ENCODE measurements at places on chromosomes 3 and 15. TPM values are rescaled to one million over a fixed set of nuclear protein-coding genes. Genes with fewer than 3 reads are reported as not detected.
A peak's percentile ranks its signal among the peaks of the same experiment; 100 is the strongest.

- no peak overlapping the region for H3K27ac ChIP-seq
- no peaks in the 10 kb centered on the region for H3K36me3 ChIP-seq
- H3K4me3 ChIP-seq: no peak overlapping the region
- no peaks in the 10 kb centered on the region for H3K27me3 ChIP-seq
- DNase-seq: no peak
Measured at GRCh38 chr3:177563792-177564191, 366.5 kb upstream of the TBL1XR1 start.

GRCh38 chr3:147377412-147378367 lies 28.7 kb downstream of the ZIC4 start:
- no peak for DNase-seq
- H3K27me3 ChIP-seq: no peaks in the 10 kb centered on the region
- H3K27ac ChIP-seq: no peak overlapping the region
- no peak overlapping the region for H3K4me3 ChIP-seq

DNA sequence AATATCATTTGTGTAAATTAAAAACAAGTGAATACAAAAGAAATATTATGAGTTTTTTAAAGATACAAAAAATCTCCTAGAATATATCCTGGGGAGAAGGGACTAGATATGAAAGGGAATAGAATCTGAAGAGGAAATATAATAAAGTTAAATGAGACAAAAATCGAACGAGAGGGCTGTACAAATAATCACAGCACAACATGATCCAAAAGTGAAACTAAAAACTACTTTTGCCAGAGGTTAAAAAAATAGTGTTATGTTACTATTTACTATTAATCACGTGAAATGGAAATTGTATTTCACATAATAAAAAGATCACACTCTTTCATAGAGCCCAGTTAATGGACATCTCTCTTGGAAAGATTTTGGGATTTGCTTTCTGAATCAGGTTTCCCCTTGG lies 28.6 kb downstream of the CGGBP1 start:
- no peak for DNase-seq
- no peaks in the 10 kb centered on the region for H3K36me3 ChIP-seq
- no peak overlapping the region for H3K27ac ChIP-seq
- peaks cover 4% of the 10 kb centered on the region for H3K4me1 ChIP-seq

GRCh38 chr3:79167651-79168416 lies 600.0 kb downstream of the ROBO1 start:
- no peak overlapping the region for H3K27ac ChIP-seq
- no peaks in the 10 kb centered on the region for H3K27me3 ChIP-seq
- H3K4me3 ChIP-seq: no peak overlapping the region

- DNase-seq: no peak
- H3K4me3 ChIP-seq: no peak overlapping the region
- H3K4me1 ChIP-seq: no peaks in the 10 kb centered on the region
Measured at GRCh38 chr3:9899289-9899791, 3.3 kb upstream of the IL17RE start.

DNA sequence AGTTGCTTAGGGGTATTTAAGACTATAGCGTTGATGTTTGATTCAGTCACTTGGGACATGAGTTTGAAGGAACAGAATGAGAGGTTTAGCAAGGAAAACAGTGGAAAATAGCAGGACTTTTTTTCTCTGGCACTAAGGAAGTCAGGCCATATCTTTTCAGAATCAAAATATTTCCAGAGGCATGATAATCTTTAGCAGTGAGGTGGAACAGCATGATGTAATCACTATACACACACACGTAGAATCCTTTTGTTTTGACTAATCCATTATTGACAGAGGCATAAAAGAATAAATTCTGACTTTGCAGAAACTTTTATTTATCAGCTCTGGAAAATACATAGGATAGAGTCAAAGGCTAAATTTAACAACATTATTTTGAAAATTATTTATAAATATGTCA lies 174.1 kb downstream of the ZPLD1 start:
- H3K4me1 ChIP-seq: no peaks in the 10 kb centered on the region
- DNase-seq: no peak
- no peak overlapping the region for H3K4me3 ChIP-seq
- H3K27me3 ChIP-seq: no peaks in the 10 kb centered on the region

DNA sequence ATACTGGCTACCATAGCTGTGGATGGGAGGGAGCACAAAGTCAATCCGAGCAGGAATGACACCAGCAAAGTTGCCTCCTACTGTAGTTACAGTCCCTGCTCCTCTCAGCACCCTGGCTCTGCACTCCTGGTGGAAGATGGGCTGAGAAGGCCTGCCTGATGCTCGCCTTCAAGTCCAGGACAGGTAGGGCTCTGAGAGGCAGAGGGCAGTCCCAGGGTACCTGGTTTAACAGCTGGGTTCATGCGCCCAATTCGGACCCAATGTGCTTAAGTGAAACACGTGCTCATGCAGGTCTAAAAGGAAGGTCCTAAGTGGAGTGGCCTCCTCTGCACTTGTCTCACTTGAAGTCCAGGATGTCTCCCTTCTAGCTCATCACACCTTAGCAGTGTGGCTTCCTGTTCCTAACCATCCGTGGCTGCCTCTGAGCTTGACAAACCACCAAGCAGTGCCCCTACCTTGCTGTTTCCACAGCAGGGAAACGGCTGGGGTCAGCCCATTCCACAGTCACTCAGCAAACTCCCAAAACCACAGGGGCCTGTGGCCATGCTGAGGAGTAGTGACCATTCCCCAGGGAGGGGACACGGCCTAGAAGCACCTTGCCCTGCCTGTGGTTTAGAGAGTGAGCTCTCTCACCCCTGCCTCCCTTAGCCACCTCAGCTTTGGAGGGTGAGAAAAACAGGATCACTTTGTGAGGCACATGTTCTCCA lies 3.9 kb upstream of the MUSTN1 start:
- no peak overlapping the region for H3K4me3 ChIP-seq
- H3K4me1 ChIP-seq: no peaks in the 10 kb centered on the region
- H3K36me3 ChIP-seq: no peaks in the 10 kb centered on the region
- no peak overlapping the region for H3K27ac ChIP-seq

GRCh38 chr3:157160658-157161424 lies 894 bp upstream of the CCNL1 start:
- peaks cover 23% of the 10 kb centered on the region for H3K4me1 ChIP-seq
- H3K27ac ChIP-seq: peak overlapping the region; percentile 96
- H3K4me3 ChIP-seq: peak overlapping the region; percentile 93
- no peaks in the 10 kb centered on the region for H3K36me3 ChIP-seq

DNA sequence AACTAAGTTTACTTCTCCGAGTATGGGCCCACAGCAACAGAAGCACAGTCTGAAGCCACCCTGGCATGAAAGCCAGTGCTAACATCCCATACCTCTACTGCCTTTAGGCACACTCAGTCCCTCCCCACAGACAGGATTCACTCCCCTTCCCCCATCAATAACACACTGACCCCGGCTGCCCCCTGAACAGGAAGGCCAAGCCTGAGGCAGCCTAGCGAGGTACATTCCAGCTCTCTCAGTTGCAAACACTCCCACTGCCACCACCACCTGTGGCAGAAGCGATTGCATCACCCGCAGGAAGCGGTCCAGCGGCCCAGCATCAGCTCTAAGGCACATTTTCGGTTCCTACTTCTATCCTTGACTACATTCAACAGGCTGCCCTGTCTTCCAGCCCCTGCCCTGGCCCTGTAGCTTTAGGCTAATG lies 7.0 kb upstream of the BMF start:
- H3K4me3 ChIP-seq: no peak overlapping the region
- H3K36me3 ChIP-seq: no peaks in the 10 kb centered on the region
- DNase-seq: no peak
- no peak overlapping the region for H3K27ac ChIP-seq

- no peaks in the 10 kb centered on the region for H3K4me1 ChIP-seq
- H3K27me3 ChIP-seq: no peaks in the 10 kb centered on the region
- DNase-seq: no peak
Measured at GRCh38 chr3:41888368-41889076, 73.4 kb downstream of the ULK4 start.

SOX14 gene
- 0.14 TPM for total RNA-seq

GRCh38 chr3:130820976-130821375 lies 72.9 kb upstream of the ATP2C1 start:
- DNase-seq: no peak
- no peaks in the 10 kb centered on the region for H3K27me3 ChIP-seq
- no peak overlapping the region for H3K27ac ChIP-seq
- no peak overlapping the region for H3K4me3 ChIP-seq
- no peaks in the 10 kb centered on the region for H3K36me3 ChIP-seq

DNA sequence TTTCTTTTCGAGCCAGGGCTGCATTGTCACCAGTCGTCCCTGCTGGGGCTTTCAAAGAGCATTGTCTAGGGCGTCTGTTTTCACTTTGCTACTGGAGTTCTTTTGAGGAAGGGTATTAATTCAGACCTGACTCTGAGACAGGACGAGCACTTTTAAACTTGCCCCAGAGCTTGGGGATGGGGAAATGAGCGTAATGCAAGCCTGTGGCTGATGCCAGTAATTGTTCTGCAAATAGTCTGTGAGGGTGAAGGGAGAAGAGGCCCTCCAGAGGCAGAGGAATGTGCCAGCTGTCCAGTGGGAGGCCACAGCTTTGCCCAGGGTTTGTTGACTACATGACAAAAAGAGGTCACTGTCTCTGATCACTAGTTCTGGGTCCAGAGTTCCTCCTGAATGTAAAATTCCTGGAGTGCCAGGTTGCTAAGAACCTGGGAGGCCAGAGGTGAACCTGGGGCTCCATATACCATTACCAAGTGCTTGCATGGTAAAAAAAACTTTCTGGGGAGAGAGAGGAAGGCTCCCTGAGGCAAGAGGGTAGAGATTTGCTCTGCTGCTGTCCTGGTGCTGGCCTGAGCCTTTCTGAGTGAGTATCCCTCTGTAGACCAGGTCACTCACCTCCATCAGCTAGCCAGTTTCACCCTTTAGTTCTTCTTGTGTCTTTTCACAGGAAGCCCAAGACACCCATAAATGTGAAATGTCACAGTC lies 14.8 kb downstream of the EEFSEC start:
- H3K27me3 ChIP-seq: no peaks in the 10 kb centered on the region
- no peak for DNase-seq
- H3K27ac ChIP-seq: no peak overlapping the region
- H3K36me3 ChIP-seq: no peaks in the 10 kb centered on the region
- H3K4me3 ChIP-seq: no peak overlapping the region

RMDN3 gene
- total RNA-seq: 7.6 TPM

DZIP1L gene
- total RNA-seq: 58.5 TPM

DNA sequence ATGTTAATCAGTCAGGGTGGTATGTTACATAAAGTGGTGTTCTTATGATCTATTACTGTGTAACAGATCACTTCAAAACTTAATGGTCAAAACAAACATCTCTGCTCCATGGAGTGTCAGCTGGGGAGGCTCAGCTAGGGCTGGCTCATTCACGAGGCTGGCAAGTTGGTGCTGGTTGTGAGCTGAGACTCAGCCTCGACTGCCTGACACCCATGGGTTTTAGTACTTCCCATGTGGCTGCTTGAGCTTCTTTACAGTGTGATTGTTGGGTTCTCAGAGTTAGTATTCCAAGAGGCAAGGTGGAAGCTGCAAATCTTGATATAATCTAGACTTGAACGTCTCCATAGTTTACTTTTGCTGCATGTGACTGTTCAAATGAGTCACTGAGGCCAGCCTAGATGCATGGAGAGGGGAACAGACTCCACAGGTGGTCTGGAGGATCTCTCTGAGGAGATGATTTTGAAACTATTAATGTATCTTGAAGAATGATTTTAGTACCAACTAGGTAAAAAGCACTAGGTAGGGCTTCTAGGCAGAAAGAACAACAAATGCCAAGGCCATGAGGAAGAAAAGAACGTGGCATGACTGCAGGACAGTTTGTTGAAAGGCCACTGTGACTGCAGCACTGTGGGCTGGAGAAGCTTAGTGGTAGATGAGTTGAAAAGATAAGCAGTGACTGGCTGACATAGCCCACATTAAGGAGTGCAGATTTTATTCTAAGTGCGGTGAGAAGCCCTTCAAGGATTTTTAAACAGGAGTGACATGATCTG lies 281.1 kb upstream of the PROK2 start:
- H3K27ac ChIP-seq: no peak overlapping the region
- H3K36me3 ChIP-seq: no peaks in the 10 kb centered on the region
- no peak overlapping the region for H3K4me3 ChIP-seq
- H3K4me1 ChIP-seq: no peaks in the 10 kb centered on the region

C3orf49 gene
- not detected for total RNA-seq

GRCh38 chr3:110925798-110926197 lies 145.8 kb upstream of the NECTIN3 start:
- no peak for DNase-seq
- no peak overlapping the region for H3K4me3 ChIP-seq
- no peaks in the 10 kb centered on the region for H3K4me1 ChIP-seq
- no peaks in the 10 kb centered on the region for H3K27me3 ChIP-seq
- no peaks in the 10 kb centered on the region for H3K36me3 ChIP-seq

GRCh38 chr3:61353382-61353781 lies 102.1 kb upstream of the FHIT start:
- H3K4me1 ChIP-seq: no peaks in the 10 kb centered on the region
- no peak for DNase-seq
- no peak overlapping the region for H3K27ac ChIP-seq
- H3K27me3 ChIP-seq: no peaks in the 10 kb centered on the region
- H3K36me3 ChIP-seq: no peaks in the 10 kb centered on the region

UBAP1L gene
- total RNA-seq: 2.6 TPM

DNA sequence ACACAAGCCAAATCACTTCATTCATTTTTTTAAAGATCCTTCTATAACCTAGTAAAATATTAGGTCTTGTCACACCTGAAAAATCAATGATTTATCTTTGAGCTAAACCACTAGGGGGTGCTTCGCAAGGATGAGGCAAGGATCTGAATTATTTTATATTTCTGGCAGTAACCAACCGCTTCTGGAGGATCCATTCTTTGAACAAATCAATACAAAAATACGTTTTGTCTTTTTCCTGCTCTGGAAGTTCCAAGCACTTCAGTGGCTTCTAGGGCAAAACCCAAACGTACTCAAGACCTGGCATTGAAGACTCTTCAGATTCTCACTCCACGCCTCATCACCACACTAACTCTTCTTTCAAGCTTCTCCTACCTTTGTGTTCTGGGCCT lies 486 bp downstream of the LSG1 start:
- DNase-seq: no peak
- no peaks in the 10 kb centered on the region for H3K27me3 ChIP-seq
- H3K36me3 ChIP-seq: no peaks in the 10 kb centered on the region

NEK11 gene
- 25.2 TPM for total RNA-seq

DNA sequence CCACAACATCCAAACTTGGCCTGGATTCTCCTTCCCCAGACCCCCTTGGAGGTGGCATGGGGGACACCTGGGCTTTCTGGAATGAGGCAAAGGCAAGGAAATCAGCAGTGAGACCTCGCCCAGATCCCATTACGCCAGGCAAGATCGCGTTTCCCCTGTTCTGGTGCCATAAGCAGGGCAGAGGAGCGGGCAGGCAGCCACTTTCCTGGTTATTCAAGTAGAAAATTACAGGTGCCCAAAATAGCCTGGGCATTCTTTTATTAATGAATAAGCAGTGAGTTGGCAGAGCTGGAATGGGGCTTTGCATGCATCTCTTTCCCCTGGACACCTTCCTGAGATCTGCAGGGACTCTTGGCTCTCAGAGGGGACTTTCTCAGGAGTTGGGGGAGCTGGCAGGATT lies 31.5 kb upstream of the FAM107A start:
- H3K4me1 ChIP-seq: no peaks in the 10 kb centered on the region
- no peak for DNase-seq
- H3K36me3 ChIP-seq: no peaks in the 10 kb centered on the region
- H3K27me3 ChIP-seq: no peaks in the 10 kb centered on the region
- H3K27ac ChIP-seq: no peak overlapping the region

SLC7A14 gene
- total RNA-seq: not detected

GRCh38 chr3:94619643-94620042 lies 556.8 kb downstream of the NSUN3 start:
- H3K36me3 ChIP-seq: no peaks in the 10 kb centered on the region
- no peak for DNase-seq
- no peak overlapping the region for H3K4me3 ChIP-seq
- no peaks in the 10 kb centered on the region for H3K4me1 ChIP-seq
- H3K27me3 ChIP-seq: no peaks in the 10 kb centered on the region

UTS2B gene
- total RNA-seq: not detected
